Mesenteric fat pad (tissue), 1 donor: ENCODE measurements at places on chromosomes 16 and 17.

- peak; percentile 91 for DNase-seq
These were observed 1.7 kb downstream of the TBKBP1 start for GRCh38 chr17:47695429-47696376.

DNA sequence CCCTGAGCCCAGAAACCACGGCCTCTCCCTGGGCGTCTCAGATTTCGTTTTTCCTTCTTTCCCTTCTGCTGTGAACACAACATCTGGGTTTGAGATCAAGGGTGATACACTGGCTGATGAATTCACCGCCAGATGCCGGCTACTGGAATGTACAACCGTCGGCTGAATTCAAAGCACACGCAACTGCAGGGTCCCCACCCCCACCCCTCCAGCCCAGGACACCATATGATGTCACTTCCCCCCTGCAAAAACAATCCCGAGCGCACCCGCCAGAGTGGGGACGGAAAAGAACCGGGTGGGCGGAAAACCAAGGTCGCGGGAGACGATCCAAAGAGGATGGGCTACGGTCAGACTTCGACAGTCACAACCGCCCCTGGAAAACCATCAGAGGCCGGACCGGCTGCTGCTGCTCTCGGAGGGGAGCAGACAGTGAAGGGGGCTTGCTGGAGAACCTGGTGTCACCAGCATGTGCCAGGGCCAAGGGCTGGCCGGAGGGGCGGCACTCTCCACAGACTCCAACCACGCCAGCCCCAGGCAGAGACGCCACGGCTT, 23.3 kb downstream of the CEP295NL start:
- no peak for DNase-seq

GRCh38 chr16:66988197-66988788, at the start of gene CES4A:
CES4A (plus strand) TSS chr16:66988589; CDS start chr16:66988773, 184 bp downstream.
- DNase-seq = no peak

- DNase-seq = no peak
These were observed 10.5 kb downstream of the MVP start for GRCh38 chr16:29830774-29831173.

- no peak for DNase-seq
These were observed 8.2 kb upstream of the RNFT1 start for GRCh38 chr17:59972778-59973177.

- DNase-seq = no peak
These were observed 225.3 kb upstream of the COX10 start for GRCh38 chr17:13843862-13844635.

DNA sequence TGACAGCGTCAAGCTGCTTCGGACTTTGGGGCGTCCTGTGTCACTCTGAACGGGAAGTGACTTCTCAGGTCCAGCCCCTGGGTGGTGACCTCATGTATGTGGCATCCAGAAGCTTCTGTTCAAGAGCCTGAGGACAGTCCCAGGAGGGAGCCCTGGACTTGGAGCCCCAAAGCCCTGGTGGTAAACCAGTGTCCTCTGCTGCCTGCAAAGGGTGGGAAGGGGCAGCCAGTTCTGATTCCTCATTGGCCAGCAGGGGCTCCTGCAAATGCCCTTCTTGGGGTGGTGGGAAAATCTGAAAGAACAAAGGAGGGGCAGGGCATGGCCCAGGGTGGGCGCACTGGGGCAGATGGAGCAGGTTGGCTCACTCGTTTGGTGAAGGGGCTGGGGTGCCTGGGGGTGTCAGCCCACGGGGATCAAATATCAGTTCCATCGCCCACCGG, 1.6 kb downstream of the OSGIN1 start:
- no peak for DNase-seq

DNA sequence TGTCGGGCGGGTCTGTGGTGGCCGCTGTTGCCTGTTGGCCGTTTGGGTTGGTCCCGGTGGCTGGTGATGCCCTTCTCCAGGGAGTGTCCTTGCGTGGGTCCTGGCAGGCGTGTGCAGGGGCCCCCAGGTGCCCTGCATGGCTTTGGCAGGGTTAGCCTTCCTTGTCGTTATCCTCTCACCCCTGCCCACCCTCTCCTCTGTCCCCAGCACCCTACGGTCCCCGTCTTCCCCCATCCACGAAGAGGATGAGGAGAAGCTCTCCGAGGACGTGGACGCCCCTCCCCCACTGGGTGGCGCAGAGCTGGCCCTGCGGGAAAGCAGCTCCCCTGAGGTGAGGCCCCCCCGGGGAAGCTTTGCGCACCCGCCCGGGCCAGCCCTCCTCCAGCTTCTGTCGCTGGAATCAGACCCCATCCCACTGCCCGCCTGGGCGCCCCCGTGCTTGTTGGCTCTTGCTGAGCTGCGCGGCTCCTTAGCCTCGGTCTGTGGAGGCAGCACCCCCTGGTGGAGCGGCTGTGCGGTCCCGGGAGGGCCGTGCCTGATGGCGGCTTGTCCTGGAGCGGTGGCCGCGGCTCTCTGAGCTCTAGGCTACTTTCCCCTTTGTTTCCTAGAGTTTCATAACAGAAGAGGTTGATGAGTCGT, 10.6 kb upstream of the NUDT16L1 start:
- no peak for DNase-seq

DNA sequence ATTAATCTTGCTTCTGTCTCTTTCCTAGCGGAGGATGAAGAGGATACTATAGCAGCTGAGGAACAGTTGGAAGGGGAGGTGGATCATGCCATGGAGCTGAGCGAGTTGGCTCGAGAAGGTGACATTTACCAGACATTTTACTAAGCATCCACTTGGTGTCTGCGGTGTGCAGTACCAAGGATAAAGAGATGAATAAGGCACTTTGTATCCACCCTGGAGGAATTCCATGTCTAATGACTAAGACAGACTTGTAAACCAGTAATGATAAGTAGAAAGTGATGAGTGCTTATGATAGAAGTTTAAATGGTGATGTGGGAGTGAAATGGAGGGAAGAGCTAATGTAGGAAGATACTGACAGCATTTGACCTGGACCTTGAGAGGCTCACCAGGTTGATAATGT, 12.0 kb downstream of the SRCAP start:
- DNase-seq = no peak

DNA sequence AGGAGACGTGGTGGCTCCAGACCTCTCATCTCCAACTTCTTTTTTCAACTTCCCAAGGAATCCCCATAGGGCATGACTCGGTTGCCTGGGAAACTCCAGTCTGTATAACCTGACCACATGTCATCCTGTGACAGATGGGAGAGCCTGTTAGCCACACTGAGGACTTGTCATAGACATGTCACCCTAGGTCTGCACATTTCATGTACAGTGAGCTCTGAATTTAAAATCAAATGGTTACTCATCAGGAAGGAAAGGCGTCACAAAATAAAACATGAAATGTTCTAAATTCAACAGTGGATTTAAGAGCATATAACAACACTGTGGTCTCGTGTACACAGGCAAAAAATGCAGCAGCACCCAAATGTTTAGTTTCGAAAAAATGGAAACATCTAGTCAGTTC, 22.2 kb upstream of the ADAMTS18 start:
- no peak for DNase-seq

DNA sequence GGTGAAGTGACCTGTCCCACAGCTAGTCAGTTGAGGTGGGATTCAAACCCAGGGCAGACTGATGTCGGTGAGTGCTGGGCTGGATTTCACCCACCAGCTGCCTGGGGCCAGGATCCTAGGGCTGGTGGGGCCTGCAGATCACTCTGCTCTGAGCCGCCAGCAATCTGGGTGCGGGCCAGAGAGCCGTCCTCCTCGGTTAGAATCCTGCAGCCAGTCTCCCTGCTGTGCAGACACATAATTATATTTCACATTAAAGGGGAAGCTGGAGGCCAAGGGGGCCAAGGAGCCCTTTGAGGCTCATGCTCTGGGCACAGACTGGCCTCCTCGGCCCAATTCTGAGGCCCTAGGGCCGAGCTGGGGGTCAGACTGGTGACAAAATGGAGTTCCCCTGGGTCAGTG, 996 bp upstream of the KCNJ12 start:
- no peak for DNase-seq

- no peak for DNase-seq
These were observed 33.1 kb upstream of the COL1A1 start for GRCh38 chr17:50234581-50234980.

DNA sequence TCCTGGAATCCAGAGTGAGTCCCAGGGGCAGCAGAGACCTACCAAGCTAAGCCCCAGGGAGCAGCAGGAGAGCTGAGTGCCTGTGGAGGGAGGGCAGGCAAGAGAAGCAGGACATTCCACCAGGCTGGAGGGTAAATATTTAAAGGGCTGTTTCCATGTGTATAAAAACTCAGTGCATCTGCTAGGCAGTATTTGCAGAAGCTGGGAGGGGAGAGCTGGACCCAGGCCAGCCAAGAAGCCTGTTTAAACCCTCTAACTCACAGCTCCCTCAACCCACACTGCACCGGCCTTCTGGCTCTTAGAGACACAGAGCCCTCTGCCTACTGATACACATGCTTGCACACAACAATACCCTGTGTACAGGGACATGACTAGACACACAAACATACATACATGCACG, 22.5 kb upstream of the TMEM132E start:
- peak; percentile 33 for DNase-seq

DNA sequence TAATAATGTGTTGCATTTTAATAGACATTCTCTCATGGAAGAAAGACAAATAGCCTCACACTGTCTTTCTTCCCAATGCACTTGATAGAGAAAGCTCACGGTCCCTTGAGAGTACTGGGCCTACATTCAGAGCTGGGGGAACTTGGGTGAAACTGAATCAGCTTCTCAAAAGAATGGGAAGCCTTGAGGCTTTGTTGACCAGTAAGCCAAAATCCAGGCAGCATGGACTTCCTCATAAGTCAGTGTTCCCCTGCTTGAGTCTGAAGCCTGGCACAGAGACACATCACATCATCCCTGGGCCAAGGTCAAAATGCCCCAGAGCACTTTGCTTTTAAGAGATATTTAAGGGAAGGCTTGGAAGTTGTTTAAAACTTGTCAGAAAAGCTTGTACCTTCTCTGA, 302.2 kb upstream of the SALL1 start:
- DNase-seq = no peak

GRCh38 chr17:7889166-7889955, 772 bp downstream of the CHD3 start:
- peak; percentile 98 for DNase-seq

GRCh38 chr17:8552577-8553320, 77.8 kb downstream of the MYH10 start:
- DNase-seq = no peak

DNA sequence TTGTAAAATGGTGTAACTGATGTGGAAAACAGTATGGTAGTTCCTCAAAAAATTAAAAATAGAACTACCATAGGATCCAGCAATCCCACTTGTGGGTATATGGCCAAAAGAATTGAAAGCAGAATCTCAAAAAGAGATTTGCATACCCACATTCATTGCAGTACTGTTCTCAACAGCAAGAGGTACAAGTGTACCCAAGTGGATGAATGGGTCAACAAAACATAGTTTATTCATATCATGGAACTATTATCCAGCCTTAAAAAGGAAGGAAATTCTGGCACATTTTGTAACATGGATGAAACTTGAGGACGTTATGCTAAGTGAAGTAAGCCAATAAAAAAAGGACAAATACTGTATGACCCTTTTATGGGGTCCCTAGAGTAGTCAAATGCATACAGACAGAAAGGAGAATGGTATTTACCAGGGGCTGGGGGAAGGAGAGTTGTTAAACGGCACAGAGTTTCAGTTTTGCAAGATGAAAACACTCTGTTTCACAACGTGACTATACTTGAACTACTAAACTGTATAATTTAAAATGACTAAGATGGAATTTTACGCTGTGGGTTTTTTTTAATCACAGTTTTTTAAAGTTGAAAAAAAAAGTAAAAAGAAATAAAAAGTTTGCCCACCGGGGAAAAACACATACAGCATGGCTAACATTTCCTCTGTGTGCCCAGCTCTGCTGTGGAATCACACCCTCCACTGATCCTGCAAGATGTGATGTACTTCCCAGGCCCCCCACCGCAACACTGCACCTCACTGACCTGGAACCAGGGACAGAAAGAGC, 6.1 kb downstream of the TVP23A start:
- no peak for DNase-seq

- DNase-seq = no peak
These were observed 22.9 kb upstream of the DNAJA2 start for GRCh38 chr16:46996391-46996790.

DNA sequence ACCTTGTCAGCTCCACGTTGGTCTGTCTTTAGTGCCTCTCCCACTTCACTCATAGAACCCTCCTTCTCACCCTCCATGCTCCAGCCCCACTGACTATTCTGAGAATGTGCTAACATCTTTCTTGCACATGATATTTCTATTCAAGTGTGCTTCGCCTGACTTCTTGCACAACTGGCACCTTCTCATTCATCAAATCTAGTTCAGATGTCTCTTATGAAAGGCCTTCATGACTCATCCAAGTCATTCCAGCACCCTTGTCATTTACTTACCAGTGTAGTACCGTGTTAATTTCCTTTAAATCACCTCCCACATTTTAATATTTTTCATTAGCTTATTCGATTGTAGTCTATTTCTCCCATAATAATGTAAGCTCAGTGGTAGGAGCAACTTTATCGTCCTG, 197.8 kb upstream of the PIRT start:
- DNase-seq = no peak

DNA sequence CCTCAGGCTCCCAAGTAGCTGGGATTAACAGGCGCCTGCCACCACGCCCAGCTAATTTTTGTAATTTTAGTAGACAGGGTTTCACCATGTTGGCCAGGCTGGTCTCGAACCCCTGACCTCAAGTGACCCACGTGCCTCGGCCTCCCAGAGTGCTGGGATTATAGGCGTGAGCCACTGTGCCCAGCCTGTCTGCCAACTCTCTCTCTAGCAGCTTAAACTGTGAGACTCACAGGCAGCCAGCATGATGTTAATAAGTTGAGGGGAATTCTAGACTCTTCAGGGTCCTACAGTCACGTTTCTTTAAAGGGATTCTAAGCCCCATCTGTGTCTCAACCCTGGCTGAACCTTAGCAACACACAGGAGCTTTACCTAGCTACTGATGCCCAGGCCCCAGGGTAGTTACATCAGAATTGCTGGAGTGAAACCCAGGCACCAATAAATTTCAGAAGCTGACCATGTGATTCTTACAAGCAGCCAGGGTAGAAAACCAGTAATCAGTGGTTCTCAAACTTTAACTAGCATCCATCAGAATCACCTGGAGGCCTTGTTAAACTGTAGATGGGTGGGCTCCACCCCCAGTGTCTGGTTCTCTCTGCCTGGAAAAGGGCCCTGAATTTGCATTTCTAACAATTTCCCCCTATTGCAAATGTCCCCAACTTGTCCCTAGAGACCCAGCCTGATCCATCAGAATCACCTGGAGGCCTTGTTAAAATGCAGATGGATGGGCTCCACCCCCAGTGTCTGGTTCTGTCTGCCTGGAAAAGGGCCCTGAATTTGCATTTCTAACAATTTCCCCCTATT, 30.7 kb downstream of the GPRC5B start:
- DNase-seq = no peak

- DNase-seq = no peak
These were observed 34.4 kb upstream of the GAN start for GRCh38 chr16:81280393-81280792.
